ENCODE measurements at places on chromosomes 2 and 18.

- no peak for DNase-seq
Measured at GRCh38 chr18:32251466-32251865, 61.6 kb downstream of the MEP1B start.

GRCh38 chr2:120862201-120863060, 126.8 kb downstream of the GLI2 start:
- no peak for DNase-seq

DNA sequence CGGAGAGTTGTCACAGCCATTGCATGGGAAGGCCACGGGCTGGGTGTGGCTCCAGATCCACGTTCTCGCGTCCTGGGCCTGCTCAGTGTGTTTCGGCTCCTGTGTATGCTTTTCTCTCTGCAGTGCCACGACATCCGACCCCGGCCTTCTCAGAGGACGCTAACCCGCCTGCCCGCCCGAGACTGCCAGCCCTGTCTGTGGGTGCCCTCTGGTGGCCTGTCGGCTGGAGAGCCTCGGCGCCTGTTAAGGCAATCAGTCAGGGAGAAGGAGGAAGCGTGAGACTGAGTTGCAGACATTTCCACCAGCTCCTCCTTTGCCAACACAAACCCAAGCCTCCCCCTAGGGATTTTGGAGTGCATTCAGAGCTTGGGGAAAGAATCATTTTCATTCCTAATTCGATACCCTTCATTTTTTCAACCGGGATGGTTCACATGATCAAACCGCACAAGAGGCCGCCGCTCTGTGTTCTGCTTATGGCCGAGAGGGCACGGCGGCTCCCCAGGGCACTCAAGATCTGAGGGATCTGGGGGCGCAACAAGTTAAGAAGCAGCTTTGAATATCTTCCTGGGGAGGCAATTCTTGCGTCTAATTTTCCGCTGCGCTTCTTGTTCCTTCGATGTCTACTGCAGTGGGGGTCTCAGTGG, 37.5 kb upstream of the ZBTB7C start:
- peak; percentile 74 for DNase-seq

GRCh38 chr18:12154361-12154760, 60.7 kb downstream of the ANKRD62 start:
- DNase-seq: no peak

DNA sequence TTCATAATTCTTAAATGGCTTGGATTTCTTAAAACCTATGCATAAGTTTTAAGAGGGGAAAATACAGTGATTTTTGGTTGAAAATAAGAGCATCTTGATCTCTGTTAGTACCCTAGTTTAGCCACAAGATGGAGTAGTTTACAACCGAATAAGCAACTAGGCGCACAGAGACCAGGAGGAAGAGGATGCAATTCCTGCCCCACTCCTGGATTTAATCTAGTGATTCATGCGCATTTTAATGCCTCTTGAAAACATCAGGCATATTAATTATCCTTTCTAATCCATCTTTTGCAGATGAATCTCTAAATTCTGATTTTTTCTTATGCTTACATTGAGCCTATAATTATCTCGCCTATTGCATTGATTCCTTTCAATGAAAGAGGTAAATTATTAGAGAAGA, 76.7 kb downstream of the MRPS9 start:
- DNase-seq: peak; percentile 61

GRCh38 chr2:184367211-184367610, 231.1 kb upstream of the ZNF804A start:
- DNase-seq: no peak

GRCh38 chr2:24490181-24490689, 819 bp upstream of the NCOA1 start:
- DNase-seq: peak; percentile 22

GRCh38 chr2:54630858-54631497, 92.5 kb upstream of the EML6 start:
- DNase-seq: no peak

DNA sequence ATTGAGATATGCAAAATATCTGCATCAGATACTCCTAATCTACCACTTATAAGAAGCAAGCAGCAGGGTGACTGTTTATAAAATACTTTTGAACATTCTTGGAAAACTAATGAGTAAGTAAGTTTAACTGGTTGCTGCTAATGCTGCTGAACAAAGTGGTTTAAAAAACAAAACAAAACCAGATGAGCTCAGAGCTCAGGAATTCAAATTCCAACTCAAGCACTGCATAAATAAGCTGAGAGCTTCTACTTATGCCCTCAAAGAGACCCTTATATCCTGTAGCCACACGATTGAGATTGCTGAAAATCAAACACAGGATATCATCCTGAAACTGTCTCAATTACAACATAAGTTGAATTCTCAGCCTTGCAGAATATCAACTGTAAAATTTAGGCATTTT, 62.3 kb upstream of the NYAP2 start:
- no peak for DNase-seq

- no peak for DNase-seq
Measured at GRCh38 chr2:53181759-53182158, 585.8 kb upstream of the CHAC2 start.

- no peak for DNase-seq
Measured at GRCh38 chr18:60295674-60296073, 76.9 kb downstream of the MC4R start.

GRCh38 chr18:46073474-46074331, 1.6 kb upstream of the PSTPIP2 start:
- no peak for DNase-seq

DNA sequence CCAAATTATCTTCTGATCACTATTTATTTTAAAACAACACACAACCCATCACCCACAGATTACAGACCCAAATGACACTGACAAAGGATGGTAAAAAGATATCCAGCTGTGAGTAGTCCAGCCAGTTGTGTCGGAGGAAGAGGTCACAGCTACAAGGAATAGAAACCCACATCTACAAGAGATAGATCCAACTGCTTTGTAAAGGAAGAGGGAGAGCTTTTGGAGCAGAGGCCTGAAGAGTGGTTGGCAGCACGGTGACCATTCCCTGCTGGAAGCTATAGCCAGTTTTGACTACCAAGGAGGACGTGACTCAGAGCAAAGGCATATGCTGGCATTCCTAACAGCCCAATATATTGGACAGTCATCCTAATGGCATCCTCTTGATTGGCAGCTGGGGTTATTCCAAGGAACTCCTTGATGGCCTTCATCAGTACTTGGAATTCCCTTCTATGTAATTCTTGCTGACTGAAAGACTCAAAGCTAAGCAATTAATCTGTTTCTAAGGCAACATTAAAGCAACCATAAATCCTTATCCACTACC, 17.1 kb downstream of the SLC8A1 start:
- no peak for DNase-seq

DNA sequence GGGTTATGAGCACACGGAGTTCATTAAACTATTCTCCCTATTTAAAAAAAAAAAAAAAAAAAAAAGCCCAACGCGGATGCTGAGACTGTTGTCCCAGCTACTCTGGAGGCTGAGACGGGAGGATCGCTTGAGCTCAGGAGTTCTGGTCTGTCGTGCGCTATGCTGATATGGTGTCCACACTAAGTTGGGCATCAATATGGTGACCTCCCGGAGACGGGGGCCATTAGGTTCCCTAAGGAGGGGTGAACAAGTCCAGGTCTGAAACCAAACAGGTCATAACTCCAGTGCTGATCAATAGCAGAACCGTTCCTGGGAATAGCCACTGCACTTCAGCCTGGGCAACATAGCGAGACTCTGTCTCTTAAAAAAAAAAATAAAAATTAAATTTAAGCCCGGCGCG, 12.9 kb upstream of the ANKRD53 start:
- no peak for DNase-seq

DNA sequence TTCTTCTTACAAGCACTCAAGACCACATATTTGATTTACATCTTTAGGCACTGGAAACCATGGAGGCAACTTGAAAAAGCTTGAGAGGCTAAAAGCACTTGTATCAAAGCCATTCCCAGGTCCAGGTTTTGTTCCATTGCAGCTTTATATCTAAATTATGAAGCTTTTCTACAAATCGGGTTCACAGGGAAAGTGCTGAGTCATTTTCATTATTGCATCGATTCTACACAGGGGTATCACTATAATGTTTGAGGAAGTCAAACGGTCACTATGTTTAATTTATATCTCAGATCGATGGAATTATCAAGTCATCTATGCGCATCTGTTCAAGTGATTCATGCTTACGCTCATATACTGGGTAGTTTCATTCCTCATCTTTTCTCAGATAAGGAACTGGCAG, 118.7 kb downstream of the VWC2L start:
- no peak for DNase-seq

DNA sequence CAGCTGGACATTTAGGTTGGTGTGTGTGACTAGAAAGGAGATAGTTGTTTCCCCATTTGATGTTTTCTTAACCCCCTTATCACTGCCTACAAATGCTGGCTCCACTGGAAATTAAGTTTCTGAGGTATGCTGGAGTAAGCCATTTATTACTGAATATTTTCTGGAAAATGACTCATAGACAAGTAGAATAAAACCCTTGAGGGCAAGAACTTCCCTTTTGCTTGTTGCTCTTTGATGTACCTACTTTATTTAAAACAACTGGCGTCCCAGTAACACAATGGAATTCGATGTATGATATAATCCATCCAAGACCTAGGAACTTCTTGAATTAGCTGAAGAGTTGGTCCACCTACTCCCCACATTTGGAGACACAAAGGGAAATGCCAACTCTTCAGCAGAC, 33.3 kb upstream of the SESTD1 start:
- DNase-seq: no peak

GRCh38 chr2:174787487-174788205, 23.4 kb upstream of the CHRNA1 start:
- DNase-seq: no peak

DNA sequence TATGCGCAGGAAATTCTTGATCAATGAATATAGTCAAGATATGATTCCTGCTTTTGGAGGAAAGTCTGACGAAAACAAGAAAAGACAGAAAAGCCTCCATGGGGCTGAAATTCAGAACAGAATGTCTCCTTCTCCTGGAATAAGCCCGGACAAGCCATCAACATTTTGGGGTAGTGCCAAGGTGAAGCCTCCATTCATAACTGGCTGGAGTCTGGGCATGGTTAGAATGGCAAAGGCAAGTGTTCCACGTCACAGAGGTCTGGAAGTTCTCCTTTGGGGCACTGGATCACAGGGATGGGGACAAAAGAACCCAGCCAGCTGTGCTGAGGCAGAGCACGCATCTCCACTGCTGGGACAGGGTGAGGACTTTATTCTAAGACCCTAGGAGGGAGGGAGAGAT, 505.7 kb downstream of the CMPK2 start:
- no peak for DNase-seq

DNA sequence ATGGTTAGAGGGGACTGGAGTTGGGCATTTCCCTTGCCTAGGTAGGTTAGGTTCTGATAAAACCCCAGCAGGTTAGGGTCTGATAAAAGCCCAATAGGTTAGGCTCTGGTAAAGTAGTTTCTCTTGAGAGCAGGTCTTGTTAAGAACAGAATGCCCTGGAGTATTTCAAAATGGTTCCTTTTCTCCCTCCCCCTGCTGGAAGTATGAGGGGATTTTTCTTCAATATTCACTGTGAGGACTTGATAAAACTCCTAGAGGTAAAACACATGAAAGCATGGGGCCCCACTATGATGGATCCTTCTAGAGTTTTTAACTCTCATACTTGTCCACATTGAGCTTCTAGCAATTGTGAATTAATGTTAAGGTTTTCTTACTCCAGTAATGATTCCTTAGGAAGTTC, 27.6 kb downstream of the ANKAR start:
- no peak for DNase-seq

GRCh38 chr2:28661589-28662001, 90.0 kb upstream of the PPP1CB start:
- DNase-seq: no peak

- no peak for DNase-seq
Measured at GRCh38 chr2:240645346-240645745, 20.1 kb downstream of the GPR35 start.

GRCh38 chr2:38251940-38252339, 125.1 kb downstream of the ATL2 start:
- DNase-seq: no peak

DNA sequence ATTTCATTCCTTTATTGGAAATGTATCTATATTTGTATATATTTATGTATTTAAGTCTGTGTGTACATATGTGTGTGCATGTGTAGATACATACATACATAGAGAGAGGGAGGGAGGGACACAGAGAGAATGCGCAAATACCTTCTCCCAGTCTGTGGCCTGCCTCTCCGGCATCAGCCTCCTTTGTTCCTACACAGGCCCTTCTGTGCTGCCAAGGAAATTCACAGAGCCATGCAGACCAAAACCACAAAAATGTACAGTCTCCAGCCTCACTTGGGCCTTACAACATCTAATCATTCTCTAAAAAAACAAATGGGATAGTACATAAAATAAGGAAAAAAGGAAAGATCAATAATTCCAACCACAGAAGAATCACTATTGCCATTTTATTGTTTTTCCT, 8.8 kb upstream of the CRACDL start:
- DNase-seq: no peak

- DNase-seq: no peak
Measured at GRCh38 chr18:12102136-12102842, 8.6 kb downstream of the ANKRD62 start.
